Fibroblast of the conjunctiva (primary cell): ENCODE measurements at places on chromosomes 13 and 19.

GRCh38 chr19:14433554-14434501 lies 722 bp downstream of the PKN1 start:
- no peak for DNase-seq

DNA sequence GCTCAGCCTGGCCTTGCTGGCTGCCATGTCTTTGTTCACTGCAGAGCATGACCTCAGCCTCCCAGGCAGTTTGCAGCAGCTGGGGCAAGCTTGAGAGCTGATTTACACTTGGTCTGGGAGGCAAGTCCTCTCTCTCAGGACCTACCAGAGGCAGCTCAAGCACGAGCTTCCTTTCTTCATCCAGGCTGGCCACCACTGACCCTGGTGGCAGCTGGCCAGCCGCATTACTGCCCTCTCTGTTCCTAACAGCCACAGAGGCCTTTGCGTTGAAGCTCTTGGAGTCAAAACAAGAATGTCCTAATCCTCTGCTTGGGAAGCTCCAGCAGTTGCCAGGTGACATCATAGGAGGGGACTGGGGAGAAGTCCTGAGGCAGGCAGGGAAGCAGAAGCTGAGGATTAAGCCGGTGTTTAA lies 85.7 kb downstream of the NUFIP1 start:
- DNase-seq: peak; percentile 94

GRCh38 chr13:99959127-99959539 lies 12.4 kb downstream of the ZIC5 start:
- no peak for DNase-seq

- peak; percentile 98 for DNase-seq
Observed at GRCh38 chr19:2186071-2186846, 22.5 kb downstream of the DOT1L start.

GRCh38 chr13:110457361-110457760 lies 104.2 kb downstream of the RAB20 start:
- no peak for DNase-seq

- DNase-seq: no peak
Observed at GRCh38 chr13:113610266-113610665, 25.7 kb downstream of the TFDP1 start.

- no peak for DNase-seq
Observed at GRCh38 chr19:36986601-36987000, 70.5 kb downstream of the ZNF568 start.

DNA sequence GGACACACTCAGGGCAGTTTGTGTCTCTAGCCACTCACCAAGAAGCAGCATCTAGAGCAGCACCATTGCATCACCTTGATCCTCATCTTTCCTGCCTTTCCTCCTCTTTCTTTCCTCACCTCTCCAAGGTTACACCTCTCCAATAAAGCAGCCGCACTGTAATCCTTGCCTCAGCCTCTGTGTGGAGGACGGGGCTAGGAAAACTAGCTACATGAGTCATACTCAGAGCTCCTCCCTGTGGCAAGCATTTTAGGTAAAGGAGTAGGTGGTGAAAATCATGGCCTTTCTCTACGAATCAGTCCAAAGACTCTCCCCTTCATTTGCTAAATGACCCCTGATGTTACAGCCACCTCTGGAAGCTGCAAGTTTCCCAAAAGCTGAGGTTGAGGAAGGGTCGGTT lies 108.9 kb downstream of the DNAJC15 start:
- DNase-seq: peak; percentile 8

DNA sequence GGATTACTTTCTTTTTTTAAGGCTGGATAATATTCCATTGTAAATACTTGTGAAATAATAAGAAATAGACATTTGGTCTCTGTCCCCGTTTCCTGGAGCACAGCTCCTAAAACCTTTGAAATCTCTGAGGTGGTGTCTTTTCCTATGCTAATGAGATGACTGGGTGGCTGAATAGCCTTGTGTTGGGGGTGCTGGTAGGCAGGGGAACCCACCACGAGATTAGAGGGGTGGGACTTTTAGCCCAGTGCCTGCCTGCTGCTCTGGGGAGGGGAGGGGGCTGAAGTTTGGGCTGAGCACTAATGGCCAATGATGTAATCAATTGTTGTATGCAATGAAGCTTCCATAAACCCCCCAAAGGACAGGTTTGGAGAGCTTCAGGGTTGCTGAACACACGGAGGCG lies 175.7 kb downstream of the FGF9 start:
- no peak for DNase-seq

DNA sequence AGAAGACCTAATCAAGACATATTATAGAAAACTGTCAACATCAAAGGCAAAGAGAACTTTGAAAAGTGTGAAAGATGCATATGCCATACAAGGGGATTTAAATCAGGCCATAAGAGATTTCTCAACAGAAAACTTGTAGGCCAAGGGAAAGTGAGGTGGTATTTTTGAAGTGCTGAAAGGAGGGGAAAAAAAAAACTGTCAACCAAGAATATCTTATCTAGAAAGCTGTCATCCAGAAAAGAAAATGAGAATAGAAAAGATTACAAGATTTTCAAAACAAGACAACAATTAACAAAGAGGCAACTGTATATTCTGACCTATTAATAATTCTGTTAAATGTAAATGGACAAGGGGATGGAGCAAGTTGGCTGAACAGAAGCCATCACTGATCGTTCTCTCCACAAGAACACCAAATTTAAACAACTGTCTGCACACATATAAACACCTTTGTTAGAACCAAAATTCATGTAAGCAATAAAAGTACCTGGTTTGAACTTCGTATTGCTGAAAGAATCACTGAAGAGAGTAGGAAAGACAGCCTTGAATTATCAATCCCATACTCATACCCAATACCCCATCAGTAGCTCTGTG lies 880.1 kb upstream of the PCDH9 start:
- DNase-seq: no peak

GRCh38 chr13:65921933-65922332 lies 1308.2 kb downstream of the PCDH9 start:
- peak; percentile 16 for DNase-seq

GRCh38 chr13:89214185-89214584 lies 1543.0 kb downstream of the SLITRK5 start:
- DNase-seq: no peak

- DNase-seq: no peak
Observed at GRCh38 chr13:42173789-42174343, 98.1 kb upstream of the AKAP11 start.

GRCh38 chr13:23578411-23579071 lies 8.3 kb downstream of the TNFRSF19 start:
- peak; percentile 38 for DNase-seq

GRCh38 chr13:104008075-104008474 lies 941.9 kb upstream of the SLC10A2 start:
- DNase-seq: no peak

GRCh38 chr13:40146063-40146462 lies 490.6 kb downstream of the COG6 start:
- no peak for DNase-seq

- DNase-seq: no peak
Observed at GRCh38 chr13:110509971-110510786, 51.3 kb downstream of the RAB20 start.

- peak; percentile 90 for DNase-seq
Observed at GRCh38 chr19:40305403-40305802, 20.3 kb upstream of the AKT2 start.

GRCh38 chr19:35264268-35265125 lies 4.3 kb upstream of the USF2 start:
- no peak for DNase-seq

GRCh38 chr13:51974482-51974881 lies 36.8 kb downstream of the ATP7B start:
- no peak for DNase-seq

- no peak for DNase-seq
Observed at GRCh38 chr19:36140304-36141038, 605 bp downstream of the CAPNS1 start.

- DNase-seq: no peak
Observed at GRCh38 chr19:35247526-35248309, 1.1 kb upstream of the LSR start.

DNA sequence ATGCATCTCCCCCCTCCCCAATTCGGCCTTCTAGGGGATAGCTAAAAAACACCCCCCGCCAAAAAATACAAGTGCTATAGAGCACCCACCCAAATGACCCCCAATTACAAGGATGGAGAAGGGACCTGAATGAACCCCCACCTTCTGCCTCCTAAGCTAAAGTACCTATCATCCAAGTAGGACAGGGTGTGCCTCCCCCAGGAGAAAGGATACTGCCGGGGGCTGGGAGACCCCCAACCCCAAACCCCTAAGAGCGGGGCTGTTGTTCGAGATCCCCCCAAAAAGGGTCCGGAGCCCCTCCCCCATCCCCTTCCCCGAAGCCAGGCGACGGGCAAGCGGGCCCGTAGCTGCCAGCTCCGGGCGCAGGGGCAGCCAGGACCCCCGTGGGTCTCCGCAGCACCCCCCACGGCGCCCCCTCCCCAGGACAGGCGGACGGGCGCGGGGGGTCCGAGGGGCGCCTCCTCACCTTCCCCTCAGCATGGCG lies 1.9 kb downstream of the ZC3H4 start:
- DNase-seq: no peak

DNA sequence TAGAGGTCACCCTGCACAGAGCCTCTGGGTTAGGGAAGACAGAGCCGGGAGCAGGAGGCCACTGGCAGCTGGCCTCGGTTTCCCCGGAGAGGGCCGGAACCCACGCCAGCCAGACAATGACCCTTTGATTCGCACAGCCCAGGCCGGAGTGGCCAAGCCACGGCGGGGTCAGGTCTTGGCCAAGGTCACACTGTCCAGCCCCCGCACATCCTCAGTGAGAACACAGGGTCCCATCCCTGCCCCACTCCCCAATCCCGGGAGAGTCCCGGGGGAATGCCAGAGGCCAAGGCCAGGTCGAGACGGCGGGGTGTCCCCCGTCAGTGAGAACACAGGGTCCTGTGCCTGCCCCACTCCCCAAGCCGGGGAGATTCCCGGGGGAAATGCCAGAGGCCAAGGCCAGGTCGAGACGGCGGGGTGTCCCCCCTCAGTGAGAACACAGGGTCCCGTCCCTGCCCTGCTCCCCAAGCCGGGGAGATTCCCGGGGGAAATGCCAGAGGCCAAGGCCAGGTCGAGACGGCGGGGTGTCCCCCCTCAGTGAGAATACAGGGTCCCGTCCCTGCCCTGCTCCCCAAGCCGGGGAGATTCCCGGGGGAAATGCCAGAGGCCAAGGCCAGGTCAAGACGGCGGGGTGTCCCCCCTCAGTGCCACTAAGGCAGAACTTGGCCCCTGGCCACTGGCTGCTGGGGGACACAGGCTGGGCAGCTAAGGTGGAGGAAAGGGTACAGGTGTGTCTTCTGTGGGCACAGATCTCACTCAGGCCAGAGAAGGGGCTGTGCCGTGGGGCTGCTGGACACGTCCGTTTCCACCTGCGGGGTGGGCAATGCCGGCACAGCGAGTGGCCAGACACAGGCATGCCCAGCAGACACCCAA lies 1.7 kb upstream of the FSTL3 start:
- no peak for DNase-seq

- DNase-seq: peak; percentile 54
Observed at GRCh38 chr13:97295283-97296182, 73.4 kb downstream of the MBNL2 start.

- DNase-seq: no peak
Observed at GRCh38 chr13:21970918-21971317, 300.0 kb downstream of the FGF9 start.

GRCh38 chr19:38317104-38317612 lies 1.4 kb upstream of the YIF1B start:
- DNase-seq: no peak

GRCh38 chr19:5024282-5024681 lies 55.4 kb downstream of the KDM4B start:
- no peak for DNase-seq

DNA sequence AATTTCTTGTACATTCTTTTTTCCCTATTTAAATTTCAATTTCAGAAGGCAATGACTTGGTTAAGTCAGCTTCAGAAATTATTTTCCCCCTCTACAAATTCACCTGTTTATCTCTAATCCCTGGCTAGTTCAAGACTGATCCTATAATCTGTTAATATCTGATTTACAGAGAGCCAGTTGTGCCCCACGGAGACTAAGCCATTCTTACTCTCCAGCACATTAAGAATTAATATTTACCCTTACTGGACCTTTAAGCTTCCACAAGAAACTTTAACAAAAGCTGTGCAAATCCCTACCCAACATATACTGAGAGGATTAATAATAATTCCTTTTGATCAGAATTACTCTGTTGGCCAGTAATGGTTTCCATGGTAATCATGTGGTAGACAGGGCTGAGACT lies 786.2 kb downstream of the PCDH9 start:
- DNase-seq: no peak

- DNase-seq: peak; percentile 61
Observed at GRCh38 chr19:55209693-55210472, 582 bp upstream of the PTPRH start.

GRCh38 chr13:77732287-77732686 lies 34.8 kb downstream of the SLAIN1 start:
- DNase-seq: no peak
